ENCODE measurements at places on chromosomes 4 and X. TPM values are rescaled to one million over a fixed set of nuclear protein-coding genes. Genes with fewer than 3 reads are reported as not detected.

The CFP gene
- total RNA-seq, result 14.1 TPM

The HPGD gene
- 113 TPM for total RNA-seq

The ZAR1 gene
- total RNA-seq, result 0.28 TPM

The NAT8L gene
- 0.09 TPM for total RNA-seq

The NFKB1 gene
- total RNA-seq, result 23.0 TPM

DNA sequence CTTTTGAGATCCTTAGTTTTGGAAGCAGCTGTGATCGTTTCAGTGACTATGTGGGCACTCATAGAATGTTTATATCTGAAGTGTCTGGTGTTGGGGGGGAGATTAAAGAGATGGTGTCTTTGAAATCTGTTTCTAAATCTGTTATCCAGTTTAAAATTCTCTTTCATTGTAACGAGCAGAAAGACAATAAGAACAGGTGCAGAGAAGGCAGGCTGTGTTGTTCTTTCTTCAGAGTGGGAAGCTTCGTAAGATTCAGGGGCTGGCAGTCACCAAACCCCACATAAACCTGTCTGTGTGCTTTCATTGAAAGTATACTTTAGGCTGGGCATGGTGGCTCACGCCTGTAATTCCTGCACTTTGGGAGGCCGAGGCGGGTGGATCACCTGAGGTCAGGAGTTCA is 16.3 kb upstream of the DHRSX start:
- no peak for DNase-seq

- no peak for DNase-seq
Observed at GRCh38 chrX:105752338-105752956, 69.9 kb upstream of the NRK start.

GRCh38 chr4:87122252-87122651 is 98.2 kb downstream of the KLHL8 start:
- no peak for DNase-seq

DNA sequence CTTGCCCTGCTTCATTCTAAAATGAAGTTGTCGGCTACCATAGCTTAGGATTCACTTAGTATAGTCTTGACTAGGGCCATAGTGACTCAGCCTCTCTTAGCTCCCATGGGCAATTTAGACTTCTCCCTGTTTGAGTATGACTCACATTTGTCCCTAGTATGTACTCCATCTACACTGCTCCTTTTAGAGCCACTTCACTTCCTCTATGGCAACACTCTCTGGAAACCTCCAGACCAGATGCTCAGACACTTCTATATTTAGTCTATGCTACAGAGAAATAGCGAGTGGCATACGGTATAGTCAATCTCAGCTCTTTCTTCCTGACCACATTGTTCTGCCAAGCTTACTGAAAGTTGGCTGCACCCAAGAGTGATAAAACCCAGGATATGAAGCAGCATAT is 11.2 kb downstream of the MEPE start:
- no peak for DNase-seq
